ENCODE measurements at places on chromosomes 5 and 9.
A peak's percentile ranks its signal among the peaks of the same experiment; 100 is the strongest.

DNA sequence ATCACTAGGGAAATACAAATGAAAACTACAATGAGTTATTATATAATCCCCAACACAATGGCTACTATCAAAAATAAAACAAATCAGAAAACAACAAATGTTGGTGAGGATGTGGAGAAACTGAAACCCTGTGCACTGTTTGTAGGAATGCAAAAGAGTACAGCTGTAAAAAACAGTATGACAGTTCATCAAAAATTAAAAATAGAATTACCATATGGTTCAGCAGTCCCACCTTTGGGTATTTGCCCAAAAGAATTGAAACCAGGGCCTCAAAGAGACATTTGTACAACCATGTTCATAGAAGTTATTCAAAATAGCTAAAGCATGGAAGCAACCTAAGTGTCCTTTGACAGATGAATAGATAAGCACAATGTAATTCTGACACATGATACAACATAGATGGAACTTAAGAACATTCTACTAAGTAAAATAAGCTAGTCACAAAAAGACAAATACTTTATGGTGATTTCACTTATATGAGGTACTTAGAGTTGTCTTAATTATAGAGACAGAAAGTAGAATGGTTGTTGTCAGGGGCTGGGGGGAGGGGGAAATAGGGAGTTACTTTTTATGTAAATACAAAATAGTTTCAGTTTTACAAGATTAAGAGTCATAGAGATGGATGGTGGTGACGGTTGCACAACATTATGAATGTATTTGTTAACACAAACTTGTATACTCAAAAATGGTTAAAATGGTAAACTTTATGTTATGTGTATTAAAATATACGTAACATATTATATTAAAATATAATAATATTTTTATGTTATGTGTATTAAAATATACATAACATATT lies 102.8 kb downstream of the KCTD16 start:
- DNase-seq, result no peak

DNA sequence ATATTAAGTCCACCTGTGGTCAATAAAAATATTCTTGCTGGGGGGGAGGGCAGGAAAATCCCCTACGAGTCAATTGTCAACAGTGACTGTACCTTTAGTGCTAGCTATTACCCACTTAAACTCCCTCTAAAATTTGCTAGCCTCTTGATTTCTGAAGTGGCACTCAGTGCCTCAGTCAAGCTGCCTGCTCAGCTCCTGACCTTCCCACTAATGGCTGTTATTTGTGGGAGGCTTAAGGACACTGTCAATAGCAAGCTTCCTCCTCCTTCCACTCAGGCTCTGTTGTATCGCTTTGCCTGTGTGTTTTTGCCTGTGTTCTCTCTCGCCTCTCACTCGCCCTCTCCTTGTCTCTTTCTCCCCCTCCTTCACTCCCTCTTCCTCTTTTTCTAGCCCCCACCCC lies 140.8 kb downstream of the BNC2 start:
- no peak for DNase-seq

DNA sequence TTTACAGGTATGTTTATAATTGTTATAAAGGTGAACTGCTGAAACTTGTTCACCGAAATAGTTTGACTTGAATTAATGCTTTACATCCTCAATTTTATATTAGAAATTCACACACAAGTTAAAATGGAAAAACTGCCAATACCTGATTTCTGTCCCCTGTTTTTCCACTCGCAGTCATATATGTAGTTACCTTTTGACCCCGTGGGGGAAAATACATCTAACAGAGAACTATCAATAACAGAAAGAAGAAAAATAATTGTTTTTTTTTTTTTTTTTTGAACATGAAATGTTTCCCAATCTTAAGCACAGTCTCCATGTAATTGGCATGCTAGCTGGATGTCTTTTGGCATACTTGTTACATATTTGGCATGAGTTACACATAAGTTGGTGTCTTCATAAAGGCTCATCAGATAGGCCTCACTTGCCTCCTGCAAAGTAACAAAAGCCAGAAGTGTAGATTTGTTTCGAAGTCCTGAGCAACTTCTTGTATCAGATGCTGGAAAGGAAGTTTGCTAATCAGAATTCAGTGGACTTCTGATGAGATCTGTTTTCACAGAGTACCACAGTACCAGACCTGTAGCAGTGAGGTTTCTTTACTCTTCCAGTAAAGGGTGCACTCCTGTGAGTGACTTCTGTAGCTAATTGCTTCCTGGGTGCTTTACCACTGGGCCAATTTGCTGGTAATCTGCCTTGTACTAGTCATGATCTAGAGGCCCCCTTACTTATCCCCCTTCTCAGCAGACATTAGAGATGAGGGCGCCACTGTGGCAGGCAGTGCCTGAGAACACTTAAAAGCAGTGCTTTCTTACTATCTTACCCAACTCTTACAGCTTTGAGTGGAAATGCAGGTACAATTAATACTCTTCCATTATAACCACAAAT lies 36.2 kb upstream of the CXXC5 start:
- DNase-seq, result no peak

GRCh38 chr9:82031538-82032280 lies 43.1 kb downstream of the SPATA31D1 start:
- DNase-seq, result peak; percentile 53

- DNase-seq, result no peak
These were observed 48.2 kb upstream of the JAK2 start for GRCh38 chr9:4936823-4937222.

- DNase-seq, result no peak
These were observed 78.1 kb upstream of the MAMDC2 start for GRCh38 chr9:69965416-69966145.

- DNase-seq, result no peak
These were observed 12.9 kb downstream of the RASGRF2 start for GRCh38 chr5:80973027-80973426.

GRCh38 chr5:82276800-82277612 lies 1.1 kb downstream of the RPS23 start:
- DNase-seq, result no peak

GRCh38 chr9:108468364-108468763 lies 387.4 kb downstream of the ACTL7B start:
- DNase-seq, result peak; percentile 74

DNA sequence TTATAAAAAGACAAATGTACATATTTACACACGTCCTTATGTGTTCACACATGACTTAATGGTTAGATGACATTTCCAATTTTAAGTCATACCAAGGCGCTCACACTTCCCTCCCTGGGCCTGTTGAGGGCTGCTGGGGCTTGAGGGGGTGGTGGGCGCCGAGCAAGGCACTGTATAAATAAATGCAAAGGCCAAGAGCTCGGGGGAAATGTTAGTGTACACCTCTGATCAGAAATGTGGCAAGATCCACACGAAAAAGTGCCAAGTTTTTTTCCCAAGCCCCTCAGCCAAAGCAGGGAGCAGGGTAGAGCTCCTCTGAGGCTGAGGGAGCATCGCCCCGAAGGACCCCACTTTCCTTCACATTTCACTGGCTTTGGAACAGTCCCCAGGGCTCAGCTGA lies 7.5 kb downstream of the IRF1 start:
- DNase-seq, result no peak

DNA sequence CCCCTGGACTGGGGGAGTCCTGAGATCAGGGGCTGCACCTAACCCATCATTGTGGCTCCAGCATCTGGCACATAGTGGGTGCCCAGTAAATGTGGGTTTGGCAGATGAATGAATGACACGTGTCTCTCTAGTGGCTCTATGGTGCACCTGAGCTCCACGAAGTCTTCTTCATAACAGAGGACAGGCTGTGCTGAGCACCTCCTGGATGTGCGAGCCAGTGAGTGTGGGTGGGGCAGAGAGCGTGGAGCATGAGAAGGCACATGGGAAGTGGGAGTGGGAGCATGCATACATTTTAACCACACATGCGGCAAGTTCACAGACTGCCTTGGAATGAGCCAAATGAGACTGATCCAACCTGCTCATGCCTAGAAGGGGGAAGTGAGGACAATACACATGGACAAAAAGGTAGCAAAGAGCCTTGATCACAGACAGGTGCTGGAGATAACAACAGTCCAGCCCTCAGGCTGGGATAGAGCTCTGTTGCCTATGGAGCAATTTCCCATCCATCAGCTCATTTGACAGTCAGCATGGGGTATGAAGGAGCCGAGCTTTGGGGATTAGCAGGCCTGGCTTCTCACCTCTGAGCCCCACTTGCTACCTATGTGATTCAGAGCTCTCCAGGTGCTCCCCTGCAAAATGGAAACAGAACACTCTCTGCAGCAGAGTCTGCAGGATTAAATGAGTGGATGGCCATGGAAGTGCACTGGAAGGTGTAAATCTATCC lies 76.2 kb upstream of the TBC1D2 start:
- DNase-seq, result no peak

- DNase-seq, result no peak
These were observed 18.9 kb downstream of the ADAMTS2 start for GRCh38 chr5:179326122-179326927.

GRCh38 chr9:78150312-78150982 lies 85.4 kb upstream of the CEP78 start:
- no peak for DNase-seq

GRCh38 chr5:116032991-116033390 lies 719 bp downstream of the ARL14EPL start:
- no peak for DNase-seq

DNA sequence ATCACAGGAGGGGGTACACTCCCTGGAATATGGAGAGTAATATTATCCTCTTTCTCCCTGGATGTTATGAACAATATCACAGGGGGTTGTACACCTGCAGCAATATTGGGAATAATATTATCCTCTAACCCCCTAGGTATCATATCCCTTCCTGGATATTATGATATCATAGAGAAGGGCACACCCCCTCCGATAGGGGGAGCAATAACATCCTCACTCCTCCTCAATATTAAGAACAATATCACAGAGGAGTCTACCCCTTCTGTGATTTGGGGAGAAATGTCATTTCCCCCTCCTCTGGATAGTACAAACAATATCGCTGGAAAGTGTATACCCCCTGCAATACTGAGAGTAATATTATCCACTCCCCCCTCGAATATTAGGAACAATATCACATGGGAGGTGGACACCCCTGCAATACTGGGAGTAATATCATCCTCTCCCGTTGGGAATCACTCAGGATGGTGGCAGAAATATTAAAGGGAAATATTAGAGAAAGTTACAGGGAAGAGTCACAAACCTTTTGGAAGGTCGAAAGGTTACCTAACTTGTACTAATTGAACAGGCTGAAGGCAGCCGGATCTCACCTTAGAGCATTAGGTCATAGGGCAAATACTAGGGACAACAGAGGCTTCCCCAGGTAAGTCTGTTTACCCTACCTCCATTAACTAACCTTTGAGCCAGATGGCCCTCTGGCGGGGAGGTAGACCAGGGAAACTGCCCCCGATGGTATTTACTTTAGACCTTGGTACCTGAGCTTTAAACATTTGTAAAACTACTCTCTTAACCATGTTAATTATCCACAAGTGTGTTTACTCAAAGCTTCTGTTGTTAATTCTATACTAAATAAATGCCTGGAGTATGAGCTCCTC lies 57.5 kb upstream of the FREM1 start:
- no peak for DNase-seq

DNA sequence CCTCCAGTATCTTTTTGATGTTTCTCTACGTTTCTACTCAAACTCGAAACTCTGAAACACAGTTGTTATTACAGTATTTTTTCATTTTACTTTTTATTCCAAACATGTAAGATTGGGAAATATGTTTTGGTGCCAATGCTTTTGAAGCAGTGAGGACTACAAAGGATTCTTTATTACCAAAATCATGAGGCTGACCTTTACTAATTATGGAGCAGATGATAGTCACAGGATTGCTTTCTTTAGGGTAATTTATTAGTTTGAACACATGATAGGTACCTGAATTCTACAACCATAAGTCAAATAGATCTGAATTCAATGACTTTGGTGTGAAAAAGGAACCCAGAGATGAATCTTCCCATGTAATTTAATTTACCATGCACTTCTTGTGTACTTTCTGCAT lies 2015.1 kb upstream of the C9orf72 start:
- DNase-seq, result no peak

DNA sequence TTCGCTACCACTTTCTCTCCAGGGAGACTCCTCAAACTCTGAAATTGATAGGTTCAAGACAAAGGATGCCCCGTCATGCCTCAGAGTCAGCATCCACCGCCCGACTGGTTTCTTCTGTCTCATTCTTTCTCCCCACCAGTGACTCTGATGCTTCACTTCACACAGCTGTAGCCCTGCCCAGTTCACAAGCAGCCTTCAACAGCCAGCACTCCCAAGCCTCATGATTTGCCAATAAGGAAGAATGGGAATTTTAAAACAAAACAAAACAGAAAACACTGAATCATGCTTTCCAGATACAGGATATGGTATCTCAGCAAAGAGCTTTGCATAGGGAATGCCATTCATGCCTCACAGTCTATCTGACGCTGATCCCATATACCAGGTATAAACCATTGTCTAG lies 371.2 kb upstream of the RORB start:
- no peak for DNase-seq

DNA sequence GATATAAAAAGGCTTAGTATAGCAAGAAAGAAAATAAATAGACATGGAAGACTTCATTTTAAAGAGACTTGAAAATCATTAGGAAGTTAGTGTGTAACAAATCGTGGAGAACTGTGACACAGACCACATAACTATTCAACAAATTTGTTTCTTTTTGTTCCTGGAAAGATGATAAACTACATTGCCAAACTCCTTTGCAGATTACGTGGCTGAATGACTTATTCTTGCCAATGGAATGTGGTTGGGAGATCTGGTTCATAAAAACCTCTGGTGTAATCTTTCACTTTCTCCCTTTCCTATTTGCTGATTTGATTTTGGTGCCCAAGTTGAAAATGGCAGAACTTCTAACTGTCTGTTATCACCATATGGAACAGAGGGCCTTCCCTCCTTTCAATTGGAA lies 328.9 kb upstream of the MEF2C start:
- no peak for DNase-seq

DNA sequence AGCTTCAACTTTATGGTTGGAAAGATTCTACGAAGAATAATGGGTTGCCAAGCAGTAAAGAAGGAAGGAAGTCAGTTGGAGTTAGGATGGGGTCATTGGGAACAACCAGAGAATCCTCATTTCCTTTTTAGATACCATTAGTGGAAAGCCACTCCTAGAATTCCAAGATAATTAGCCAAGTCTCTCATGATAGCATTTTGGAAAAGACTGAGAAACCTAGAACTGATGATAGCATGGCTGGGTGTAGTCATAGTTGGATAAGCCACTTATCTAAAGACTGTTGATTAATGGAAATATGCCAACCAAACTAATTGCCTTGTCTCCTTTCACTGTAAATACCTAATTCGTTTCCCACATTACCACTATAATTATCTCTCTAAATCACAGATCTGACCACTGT lies 377.0 kb downstream of the GLIS3 start:
- DNase-seq, result no peak

- no peak for DNase-seq
These were observed 12.4 kb downstream of the DIPK1B start for GRCh38 chr9:136724772-136725171.

DNA sequence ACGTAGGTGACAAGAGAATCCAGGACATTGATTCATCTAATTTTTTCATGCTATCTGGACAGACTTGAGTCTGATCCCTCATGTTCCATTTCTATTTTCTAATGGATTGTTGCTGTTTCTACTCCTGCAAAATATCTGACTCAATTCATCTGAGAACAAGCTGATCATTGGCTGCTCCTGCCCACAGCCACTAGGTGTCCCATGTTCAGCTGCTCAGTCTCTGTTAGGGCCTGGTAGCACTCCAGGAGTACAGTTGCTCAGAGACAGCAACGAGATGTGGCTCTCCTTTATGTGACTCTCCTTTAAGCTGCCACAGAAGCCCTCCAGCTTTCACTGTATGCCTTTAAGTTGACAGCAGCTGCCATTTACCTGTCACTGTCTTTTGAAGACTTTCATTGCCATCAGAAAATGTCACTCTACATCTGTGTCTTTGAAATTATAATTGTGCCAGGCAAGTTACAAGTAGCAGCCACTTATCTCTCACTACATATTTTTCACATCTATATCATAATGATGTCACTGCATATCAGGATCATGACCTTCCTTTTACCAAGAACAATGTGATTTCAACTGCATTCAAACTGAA lies 1944.2 kb upstream of the NUDT12 start:
- peak; percentile 54 for DNase-seq
